Left lung (tissue), 14 donors: ENCODE measurements at places on chromosomes 1 and 21. TPM values are rescaled to one million over a fixed set of nuclear protein-coding genes. Genes with fewer than 3 reads are reported as not detected.
A peak's percentile ranks its signal among the peaks of the same experiment; 100 is the strongest.

- DNase-seq = no peak
Measured at GRCh38 chr1:176193023-176193422, 14.1 kb downstream of the COP1 start.

- DNase-seq = no peak
Measured at GRCh38 chr21:41903559-41904351, 24.6 kb upstream of the PRDM15 start.

DNA sequence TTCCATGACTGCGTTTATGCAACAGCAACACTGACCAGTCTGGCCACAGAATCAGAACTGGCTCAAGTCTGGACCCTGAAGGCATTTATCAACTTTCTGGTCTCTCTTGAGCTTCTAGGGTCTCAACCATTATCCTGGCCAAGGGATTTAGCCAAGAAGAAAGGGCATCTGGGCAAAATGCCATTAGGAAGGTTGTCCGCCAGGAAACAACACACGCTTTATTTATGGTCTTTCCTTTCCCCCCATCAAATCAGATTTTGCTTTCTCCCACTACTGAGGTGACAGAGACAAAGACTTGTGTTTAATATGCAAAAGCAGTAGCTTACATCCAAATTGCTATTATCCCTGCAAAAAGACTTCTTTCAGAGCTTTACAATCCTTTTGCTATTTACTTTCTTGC lies 81.6 kb upstream of the PPP2R5A start:
- no peak for DNase-seq

- no peak for DNase-seq
Measured at GRCh38 chr1:248625971-248626370, 8.9 kb downstream of the OR2T11 start.

GRCh38 chr1:15692121-15692682 lies 8.1 kb downstream of the PLEKHM2 start:
- DNase-seq = no peak

- no peak for DNase-seq
Measured at GRCh38 chr1:208835097-208835463, 590.9 kb upstream of the PLXNA2 start.

DNA sequence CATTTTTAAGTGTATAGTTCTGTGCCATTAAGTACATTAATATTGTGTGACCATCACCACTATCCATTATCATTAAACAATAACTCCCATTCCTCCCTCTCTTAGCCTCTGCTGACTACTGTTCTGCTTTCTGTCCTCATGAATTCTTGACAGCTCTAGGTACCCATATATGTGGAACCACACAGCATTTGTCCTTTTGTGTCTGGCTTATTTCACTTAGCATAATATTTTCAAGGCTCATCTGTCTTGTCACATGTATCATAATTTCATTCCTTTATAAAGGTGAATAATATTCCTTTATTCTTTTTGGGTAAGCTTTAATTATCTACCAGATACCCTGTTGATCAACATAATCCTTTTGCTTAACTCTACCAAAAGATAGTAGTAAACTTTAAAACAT lies 47.7 kb downstream of the SPEN start:
- DNase-seq = no peak

DNA sequence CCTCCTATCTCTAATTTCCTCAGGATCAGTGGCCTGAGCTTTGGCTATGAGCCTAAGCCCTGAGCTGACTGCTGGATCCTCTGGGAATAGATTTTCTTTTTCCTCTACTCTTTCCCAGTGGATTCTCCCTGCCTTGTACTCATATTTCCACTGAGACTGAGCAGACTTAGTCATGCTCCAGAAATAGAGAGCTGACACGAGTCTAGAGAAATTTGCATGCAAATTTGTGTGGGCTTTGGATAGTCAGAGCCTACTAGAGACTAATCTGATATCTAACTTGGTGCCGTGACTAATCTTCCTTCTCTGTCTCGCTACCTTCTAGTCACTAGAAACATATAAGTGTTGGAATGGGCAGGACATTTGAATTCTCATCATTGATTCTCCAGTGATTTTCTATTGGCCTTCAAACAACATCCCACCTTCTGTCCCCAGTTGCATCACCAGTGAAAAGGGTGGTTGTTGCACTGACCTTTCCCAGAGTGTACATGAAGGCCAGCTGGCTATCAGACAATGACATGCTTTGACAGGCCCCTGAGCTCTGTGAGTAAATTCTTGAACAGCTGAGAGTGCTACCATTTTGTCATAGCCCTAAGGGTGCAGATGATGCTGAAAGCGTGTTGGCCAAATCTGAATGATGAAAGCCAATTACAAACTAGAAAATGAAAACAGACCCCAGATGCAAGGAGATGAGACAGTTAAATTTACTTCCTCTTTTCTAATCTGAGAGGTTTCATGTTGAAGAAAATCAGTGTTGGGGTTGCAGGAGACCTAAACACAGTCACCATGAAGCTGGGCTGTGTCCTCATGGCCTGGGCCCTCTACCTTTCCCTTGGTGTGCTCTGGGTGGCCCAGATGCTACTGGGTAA lies at the start of gene FCRLA:
Gene FCRLA (plus strand): TSS at position 748 of the 866 bp plus-strand sequence. CDS start 36 bp downstream, at position 784.
- no peak for DNase-seq

DNA sequence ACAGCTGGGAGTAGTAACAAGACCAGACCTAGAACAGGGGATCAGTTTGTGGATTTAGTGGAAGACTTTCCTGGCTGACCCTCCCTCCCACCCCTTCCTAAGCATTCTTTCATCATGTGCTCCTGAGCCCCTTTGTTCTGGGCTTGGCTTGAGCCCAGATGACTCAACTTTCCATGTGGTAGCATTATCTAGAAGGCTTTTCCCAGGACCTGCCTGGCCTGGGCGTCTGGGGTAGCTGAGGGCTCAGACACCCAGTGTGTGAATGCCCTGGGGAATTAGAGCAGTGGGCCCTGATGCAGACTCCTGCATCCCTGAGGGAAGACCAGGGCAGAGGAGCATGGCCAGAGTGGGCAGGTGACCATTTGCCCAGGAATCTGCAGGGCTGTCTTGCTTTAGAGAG lies 44.1 kb upstream of the TSPAN2 start:
- DNase-seq = no peak

DNA sequence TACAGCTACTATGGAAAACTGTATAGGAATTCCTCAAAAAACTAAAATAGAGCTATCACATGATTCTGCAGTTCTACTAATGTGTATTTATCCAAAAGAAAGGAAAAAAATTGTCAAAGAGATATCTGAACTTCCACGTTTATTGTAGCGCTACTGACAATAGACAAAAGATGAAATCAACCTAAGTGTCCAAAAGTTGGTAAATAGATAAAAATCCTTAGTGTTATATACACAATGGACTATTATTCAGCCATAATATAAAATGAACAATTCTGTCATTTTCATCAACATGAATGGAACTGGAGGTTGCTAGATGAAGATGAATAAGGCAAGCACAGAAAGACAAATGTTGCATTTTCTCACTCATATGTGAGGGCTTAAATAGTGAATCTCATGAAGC lies 1492.1 kb downstream of the MRPL39 start:
- DNase-seq = no peak

DNA sequence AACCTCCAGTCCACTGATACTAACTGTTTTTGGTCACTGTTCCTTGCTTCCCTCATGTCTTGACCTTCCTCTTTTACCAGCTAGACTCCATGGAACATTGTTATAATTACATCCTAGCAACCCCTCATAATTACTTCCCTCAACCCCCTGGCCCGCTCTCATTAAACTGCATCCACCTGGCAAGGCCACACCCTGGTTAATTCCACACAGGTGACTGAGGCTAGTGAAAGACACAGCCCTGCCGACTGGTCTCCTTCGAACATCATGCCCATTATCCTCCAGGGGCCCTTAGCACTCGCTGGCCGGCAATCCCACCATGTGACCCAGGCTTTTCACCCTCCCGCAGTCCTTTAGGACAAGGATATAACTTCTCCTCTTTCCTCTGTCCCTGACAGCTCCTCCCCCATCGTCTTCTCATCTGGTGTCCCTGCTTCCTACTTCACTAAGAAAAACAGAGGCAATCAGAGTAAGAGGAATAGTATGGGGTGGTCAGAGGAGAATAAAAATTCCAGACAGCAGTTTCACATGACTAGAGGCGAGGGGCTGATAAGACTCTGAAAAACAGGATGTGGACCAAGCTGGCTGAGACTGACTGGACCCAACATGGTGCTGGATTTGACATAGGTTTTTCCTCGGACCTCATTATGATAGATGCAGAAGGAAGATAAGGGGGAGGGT lies 8.8 kb upstream of the TENT5B start:
- no peak for DNase-seq

DNA sequence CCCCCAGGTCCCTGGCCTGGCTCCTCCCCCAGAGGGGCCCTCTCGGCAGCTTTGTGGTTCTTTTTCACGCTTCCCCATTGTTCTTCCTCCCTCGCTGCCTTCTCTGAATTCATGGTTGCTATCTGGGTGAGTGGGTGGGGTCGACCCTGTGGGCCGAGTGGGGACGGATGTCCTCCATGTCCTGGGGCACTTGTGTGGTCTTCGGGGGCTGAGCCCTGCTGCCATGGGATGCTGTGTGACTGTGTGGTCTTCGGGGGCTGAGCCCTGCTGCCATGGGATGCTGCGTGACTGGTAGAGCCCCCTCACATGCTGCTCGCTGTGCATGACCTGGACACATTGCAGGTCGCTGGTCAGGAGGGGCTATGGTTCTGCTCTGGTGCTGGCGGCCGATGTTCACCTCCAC lies 21.6 kb upstream of the DIP2A start:
- no peak for DNase-seq

- no peak for DNase-seq
Measured at GRCh38 chr1:53705446-53706096, 33.4 kb downstream of the GLIS1 start.

DNA sequence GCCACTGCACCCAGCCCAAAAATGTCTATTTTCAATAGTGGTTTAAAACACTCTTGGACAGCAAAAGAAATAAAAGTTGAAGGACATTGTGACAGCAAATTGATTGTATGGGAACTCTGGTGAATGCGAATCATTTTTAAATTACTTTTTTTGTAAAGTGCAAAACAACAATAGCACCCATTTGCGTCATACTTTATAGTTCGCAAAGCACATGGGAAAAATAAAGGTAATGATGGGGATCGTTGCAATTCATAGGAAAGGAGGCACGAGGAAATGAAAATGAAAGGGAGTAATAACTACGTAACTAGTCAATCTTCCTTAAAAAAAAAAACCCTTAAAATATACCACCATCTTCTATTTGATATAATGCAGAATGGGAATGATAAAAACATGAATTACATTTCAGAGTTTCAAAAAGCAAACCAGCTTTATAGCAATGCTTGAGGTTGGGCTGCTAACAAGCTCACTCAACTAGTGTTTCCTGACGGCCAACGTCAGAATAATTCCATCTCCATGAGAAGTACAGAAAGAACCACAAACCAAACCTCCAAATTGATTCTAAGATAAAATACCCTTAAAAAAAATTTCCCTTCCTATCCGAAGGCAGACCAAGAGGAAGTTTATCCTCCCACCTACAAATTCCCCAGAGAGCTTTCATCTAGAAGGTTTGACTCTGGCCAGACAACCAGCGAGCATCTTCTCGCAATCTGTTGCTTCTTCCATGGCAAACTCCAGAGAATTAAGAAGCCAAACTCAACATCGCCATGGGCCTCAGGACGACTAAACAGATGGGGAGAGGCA lies at the start of gene EDARADD:
Gene EDARADD (plus strand): TSS at position 606 of the 801 bp plus-strand sequence. CDS start 159 bp downstream, at position 765.
- no peak for DNase-seq

DNA sequence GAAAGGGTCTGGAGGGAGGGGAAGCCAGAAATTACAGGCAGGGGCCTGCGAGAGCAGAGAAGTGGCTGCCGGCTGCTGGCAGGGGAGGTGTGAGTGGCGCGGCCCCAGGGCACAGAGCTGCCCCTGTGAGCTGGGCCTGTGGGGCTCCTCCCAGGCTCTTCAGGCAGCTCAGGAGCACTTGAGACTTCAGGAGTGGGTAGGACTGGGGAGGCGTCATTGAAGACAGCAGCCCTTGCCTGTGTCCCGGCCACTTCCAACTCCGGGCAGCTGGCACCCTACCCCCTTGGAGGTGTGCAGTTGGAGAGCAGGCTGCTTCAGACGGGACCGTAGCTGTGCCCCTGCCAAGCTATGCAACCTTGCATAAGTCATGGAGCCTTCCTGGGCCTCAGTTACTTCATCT lies 87.5 kb upstream of the ACTL8 start:
- DNase-seq = peak; percentile 82

DNA sequence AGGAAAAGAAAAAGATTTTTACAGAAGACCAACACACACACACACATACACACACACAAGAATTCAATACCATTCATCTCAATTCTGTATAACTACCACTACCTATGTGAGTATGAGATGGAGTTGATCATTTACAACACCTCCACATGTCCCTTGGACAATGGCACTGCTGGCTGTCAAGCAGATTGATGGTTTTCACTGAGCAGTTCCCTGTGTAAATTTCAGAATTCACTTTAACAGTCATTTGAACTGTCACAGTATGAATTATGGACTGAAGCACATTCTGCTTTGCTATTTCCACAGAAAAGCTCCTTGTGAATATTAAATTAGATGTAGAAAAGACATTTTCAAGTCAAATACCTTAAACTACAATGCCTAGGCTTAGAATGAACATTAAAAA lies 14.3 kb downstream of the KCNT2 start:
- no peak for DNase-seq

GRCh38 chr21:31213787-31214186 lies 130.3 kb downstream of the TIAM1 start:
- DNase-seq = no peak

DNA sequence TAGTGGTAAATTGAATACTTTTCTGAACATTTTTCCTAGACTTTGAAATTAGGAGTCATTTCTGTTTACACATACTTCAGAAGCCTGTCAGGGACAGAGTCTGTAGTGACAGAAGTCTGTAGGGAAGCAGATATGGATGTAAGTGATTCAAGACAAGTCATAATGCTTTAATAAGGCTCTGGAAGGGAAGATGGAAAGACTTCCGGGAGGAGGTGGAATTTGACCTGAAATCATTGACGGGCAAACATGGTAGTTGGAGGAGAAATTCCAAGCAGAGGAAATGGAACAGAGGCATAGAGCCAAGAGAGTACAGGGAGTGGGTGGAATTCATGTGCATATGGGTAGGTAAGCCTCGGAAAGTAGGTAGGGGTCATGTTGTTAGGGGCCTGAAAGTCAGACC lies 22.5 kb downstream of the CAMTA1 start:
- DNase-seq = no peak

Gene KIAA0040
- 23.4 TPM for polyA plus RNA-seq

Gene CLCA2
- polyA plus RNA-seq = 0.15 TPM

Gene CYP4A22
- polyA plus RNA-seq = 0.14 TPM

Gene VTCN1
- polyA plus RNA-seq = 0.54 TPM

Gene LYPD8
- polyA plus RNA-seq = not detected
